Activated CD8-positive, alpha-beta T cell treated with anti-CD3 and anti-CD28 coated beads, Interleukin-2, amount 10 ng/mL, durations not matched to agents 7 days and 5 days (primary cell): ENCODE measurements at places on chromosomes 5 and 9.

DNA sequence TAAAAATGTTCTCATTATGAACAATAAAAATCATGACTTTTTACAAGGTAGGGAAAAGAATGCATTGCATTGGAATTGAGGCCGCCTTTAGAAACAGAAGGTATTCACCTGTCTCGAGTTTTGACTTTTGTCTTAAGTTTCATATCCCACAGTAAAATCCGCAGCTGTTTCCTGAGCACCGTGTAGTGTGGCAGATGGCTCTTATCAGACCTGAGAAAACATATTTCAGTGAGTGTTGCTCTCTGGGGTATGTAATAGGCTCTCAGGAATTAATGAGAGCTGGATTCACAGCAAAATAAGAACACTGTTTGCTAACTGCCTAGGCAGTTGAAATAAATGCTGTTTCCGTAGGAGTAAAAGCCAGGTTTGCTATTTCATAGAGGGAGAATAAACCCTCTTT is 221.4 kb downstream of the CFAP90 start:
- DNase-seq: no peak

GRCh38 chr9:119044806-119045205 is 324.4 kb downstream of the BRINP1 start:
- no peak for DNase-seq

DNA sequence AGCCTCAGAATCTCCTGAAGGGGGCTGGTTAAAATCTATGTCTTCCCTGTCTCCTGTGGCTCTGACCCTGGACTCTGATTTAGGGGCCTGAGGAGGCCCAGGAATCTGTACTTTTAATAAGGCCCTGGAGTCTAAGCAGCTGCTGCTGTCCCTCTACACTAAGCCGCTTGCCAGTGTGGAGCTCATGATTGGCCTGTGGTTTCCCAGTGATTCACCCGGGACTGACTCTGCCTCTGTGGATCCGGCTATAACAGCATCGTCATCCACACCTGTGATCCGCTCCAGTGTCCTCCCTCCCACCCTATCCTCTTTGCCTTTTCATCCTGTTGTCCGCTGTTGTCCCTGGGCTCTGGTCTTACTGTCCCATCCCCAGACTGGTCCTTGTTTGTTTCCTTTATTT is 3.7 kb downstream of the SLC31A2 start:
- DNase-seq: no peak

DNA sequence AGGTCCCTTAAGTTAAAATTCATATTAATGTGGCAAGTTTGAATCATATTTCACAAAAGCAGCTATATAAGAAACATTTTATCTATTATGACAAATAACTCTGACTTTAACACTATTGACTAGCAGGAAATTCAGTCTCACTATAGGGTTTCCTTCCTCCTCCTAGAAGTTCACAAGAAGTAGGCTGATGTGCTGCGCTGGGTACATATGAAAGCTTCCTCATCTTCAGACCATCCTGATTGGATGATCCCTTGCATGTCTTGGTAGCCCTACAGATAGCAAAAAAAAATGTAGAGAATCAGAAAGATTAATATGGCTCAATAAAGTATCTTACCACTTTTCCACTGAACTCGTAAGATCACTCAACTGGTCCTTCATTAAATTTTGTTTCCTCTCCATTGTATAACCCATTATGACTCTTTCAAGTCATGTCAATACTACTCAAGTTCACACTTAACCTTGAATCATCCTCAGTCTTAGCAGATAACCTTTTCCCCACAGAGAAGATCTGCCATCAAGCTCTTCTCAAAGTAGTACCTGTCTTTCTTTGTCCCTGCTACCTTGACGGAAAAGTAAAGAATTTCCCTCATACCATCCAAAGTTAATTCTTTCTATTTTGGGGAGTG is 11.5 kb upstream of the PSIP1 start:
- no peak for DNase-seq

- no peak for DNase-seq
Observed at GRCh38 chr5:174655351-174655750, 69.0 kb upstream of the MSX2 start.
